ENCODE measurements at places on chromosomes 5 and 9.

- no peak for DNase-seq
These were observed 403.9 kb downstream of the CDH18 start for GRCh38 chr5:19584131-19584530.

GRCh38 chr5:175772747-175773533, 98.4 kb upstream of the CPLX2 start:
- no peak for DNase-seq

DNA sequence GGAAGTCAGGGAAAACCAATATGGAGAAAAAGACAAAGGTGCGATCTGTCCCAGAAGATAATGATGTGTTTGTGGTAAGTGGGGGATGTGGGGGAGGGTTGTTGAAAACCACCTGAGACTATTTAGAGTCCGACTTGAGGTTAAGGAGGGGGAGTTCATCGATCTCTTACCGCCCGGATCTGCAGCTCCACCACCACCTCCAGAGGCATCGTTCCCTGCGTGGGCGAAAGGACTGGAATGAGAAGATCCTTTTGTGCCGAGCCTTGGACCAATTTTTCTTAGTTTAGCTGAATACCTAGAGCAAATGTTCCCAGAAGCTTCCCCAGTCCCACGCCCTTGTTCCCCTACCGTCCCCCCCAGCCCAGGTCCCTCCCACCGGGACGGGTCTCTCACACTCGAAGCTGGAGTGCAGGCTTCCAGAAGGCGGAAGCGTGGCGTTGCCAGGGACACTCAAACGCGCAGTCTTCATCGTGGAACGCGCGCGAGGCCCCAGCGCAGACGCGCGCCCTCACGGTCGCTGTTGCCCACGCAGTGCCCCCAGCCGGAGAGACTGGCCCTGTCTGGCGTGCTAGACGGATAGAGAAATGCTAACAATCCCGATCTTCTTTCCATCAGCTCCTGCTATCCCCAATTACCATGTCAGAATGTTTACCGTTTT, at the start of gene SPATA6L:
Gene SPATA6L, minus strand, starts transcription at position 439 of the 658 bp plus-strand sequence. Its CDS starts 230 bp downstream, at position 209.
- peak; percentile 61 for DNase-seq

DNA sequence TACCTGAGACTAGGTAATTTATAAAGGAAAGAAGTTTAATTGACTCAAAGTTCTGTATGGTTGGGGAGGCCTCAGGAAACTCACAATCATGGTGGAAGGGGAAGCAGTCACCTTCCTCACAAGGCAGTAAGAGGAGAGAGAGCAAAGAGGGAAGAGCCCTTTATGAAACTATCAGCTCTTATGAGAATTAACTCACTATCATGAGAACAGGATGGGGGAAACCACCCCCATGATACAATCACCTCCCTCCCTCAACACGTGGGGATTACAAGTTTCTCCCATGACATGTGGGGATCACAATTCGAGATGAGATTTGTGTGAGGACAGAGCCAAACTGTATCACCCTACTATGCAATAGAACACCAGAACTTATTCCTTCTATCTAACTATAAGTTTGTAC, 27.9 kb downstream of the CD274 start:
- DNase-seq, result no peak

DNA sequence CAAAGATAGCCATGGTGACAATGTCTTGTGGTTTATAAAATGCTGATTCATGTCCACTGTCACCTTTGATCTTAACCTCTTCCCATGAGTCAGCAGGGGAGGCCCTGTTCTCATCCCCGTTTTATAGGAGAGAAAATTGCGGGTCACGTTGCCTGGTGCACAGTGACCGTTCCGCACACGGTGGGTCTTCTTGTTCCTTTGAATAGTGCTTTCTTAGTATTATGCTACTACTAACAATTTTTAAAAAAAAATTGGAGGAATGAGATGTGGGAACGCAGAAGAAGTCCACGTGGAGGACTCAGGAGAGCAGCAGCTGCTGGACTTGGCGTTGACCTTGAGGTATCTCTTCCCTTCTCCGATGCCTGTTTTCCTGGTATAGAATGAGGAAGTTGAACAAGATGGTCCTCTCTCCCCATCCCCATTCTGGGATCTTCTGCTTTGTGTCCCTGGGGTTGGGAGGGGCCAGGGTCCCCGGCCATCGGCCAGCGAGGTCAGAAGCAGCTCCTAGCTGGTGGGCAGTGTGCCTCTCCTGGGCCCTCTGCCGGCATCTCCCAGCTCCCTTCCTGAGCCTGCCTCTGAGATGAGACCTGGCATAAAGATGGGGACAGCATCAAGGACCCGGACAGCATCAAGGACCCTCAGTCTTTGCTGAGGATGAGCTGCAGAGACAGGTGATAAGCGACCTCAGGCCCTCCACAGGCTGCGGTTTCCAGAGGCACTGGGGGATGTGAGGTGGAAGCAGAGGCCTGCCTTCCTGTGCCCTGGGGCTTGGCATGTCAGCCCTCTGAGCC, 143.9 kb downstream of the C9orf50 start:
- DNase-seq, result no peak

DNA sequence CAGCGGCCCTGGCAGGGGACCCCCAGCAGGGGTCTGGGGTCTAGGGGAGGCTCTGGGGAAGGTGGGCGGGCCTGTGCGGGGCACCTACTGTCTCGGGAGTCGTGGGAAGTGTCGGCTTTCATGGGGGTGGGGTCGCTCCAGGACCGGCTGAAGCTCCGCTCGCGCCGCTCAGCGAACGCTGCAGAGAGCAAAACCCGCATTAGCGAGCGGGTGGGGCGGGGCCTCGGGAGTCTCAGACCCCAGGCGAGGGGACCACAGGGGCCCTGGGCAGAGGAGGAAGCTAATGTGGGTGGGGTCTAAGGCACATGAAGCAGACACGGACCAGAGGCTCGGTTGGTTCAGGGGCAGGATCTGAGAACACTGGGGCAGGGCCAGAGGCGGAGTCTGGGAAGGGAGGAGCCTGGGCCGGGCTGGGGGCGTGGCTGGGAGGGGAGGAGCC, 5.5 kb downstream of the NSMF start:
- peak; percentile 74 for DNase-seq

DNA sequence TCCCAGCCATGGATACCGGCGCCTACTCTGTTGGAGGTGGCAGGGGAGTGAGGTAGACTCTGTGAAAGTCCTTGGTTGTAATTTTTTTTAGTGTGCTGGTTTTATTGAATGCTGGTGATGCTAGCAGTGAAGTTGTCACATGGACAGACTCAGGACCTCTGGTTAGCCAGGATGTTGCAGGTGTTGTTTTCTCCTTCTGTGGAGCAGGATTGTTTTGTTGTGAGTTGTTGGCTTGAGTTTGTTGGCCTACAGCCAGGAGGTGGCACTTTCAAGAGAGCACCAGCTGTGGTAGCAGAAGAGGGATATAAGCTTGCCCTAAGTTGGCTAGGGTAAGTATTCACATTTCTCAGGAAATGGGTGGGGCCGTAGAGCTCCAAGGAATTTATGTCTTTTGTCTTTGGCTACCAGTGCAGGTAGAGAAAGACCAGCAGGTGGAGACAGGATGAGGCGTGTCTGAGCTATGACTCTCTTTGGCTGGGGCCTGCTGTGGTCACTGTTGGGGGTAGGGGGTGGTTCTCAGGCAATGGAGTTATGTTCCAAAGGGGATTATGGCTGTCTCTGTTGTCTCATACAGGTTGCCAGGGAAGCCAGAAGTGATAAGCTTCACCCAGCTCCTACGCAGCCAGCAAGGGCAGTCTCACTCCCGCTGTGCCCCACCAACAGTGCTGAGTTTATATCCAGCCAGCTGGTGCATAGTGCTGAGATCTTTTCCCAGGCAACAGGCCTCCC, 248.7 kb downstream of the TAF11L14 start:
- no peak for DNase-seq

- DNase-seq, result no peak
These were observed 10.9 kb downstream of the HK3 start for GRCh38 chr5:176888016-176888864.

- DNase-seq, result no peak
These were observed 22.2 kb downstream of the AK8 start for GRCh38 chr9:132855904-132856303.

DNA sequence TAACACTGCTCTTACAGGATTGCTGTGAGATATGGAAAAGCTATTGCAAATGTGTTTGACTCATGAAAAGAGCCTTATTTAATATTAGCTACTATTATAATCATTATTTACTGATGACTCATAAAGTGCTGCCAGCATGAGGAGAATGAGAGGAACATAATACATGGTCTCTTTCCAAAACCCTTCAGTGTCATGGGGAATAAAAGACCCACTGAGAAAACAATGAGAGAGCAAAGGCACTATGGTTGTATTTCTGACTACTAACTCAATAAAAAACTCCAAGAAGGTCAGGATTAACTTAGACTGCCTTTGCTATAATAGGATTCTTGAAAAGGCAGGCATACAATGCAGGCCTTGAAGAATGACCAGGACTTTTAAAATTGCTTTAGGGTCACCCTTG, 633.5 kb downstream of the DTWD2 start:
- no peak for DNase-seq

DNA sequence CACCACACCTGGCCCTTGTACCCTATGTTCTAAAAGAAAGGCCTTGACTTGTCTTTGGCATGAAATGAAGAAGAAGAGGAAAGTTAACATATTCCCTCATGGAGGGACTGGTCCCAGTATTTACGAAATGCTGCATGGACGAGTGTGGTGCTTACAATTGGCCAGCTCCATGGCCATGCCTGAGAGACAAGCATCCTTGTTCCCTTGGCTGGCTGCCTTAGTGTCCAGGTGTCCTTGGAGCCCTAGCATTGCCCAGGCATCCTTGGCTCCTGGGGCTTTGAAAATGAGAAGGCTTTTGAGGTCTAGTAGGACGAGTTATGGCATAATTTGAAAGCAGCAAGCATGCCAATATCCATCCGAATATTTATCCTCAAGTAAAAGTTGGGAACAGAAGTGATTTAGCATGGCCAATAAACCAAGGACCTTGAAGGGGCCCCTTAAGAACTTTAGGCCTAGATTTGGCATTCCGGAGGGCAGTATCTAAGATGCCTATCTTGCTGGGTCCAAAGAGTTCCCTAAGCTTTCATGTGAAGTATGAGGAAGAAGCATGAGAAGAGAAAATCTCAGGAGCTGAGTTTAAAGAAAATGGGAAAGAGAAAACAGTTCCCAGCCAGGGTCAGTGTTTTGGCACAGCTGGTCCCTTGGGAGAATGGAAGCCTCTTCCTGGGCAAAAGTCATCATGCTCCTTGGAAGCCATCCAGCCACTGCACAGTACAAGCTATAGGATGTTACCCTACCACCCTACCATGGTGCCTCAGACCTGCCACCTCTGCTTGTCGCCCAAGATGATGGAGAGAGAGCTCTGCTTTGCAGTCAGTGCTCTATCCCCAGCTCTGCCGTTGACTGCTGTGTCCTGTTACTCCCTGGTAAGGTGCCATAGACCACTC, 91.0 kb downstream of the AOPEP start:
- DNase-seq, result no peak

DNA sequence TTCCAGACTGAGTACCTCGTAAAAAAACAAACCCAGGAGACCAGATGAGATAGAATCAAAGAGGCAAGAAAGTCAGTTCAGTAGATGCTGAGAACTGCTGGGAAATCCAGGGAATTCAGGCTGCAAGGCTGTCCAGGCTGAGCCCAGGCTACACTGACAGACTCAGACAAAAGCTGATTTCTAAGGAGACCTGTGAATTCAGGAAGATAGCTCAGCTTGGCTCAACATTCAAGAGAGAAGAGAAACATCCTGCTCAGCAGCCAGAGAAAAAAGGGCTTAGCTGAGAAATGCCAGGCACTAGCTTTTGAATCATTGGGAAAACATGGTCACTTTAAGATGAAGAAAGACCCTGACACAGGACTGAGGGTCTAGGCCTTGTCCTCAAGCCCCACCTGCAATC, 118.2 kb upstream of the SLC44A1 start:
- no peak for DNase-seq

DNA sequence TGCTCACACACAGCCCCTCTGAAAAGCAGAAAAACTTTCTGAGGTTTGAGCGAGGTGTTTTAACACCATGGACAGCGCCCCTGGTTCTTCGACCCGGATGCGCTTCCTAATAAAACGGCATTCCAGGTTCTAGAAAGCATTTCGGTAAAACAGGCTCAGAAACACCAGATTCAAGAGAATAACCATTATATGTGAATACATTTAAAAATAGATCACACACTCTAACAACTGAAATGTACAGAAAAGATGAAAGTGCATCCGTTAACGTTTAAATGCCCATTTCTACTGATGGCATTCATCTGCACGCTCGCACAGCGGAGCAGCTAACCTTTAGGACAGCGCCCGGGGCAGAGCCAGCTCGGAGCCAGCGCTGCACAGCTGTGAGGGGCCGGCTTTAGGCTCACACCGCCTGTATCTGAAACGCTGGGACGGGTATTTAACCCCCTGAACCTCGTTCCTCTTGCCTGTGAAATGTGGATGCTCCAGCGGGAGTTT, 26.3 kb upstream of the TENT4A start:
- no peak for DNase-seq

- no peak for DNase-seq
These were observed 155.9 kb downstream of the FAM174A start for GRCh38 chr5:100691085-100691484.

GRCh38 chr5:74179701-74180100, 460.8 kb downstream of the ENC1 start:
- DNase-seq, result no peak

DNA sequence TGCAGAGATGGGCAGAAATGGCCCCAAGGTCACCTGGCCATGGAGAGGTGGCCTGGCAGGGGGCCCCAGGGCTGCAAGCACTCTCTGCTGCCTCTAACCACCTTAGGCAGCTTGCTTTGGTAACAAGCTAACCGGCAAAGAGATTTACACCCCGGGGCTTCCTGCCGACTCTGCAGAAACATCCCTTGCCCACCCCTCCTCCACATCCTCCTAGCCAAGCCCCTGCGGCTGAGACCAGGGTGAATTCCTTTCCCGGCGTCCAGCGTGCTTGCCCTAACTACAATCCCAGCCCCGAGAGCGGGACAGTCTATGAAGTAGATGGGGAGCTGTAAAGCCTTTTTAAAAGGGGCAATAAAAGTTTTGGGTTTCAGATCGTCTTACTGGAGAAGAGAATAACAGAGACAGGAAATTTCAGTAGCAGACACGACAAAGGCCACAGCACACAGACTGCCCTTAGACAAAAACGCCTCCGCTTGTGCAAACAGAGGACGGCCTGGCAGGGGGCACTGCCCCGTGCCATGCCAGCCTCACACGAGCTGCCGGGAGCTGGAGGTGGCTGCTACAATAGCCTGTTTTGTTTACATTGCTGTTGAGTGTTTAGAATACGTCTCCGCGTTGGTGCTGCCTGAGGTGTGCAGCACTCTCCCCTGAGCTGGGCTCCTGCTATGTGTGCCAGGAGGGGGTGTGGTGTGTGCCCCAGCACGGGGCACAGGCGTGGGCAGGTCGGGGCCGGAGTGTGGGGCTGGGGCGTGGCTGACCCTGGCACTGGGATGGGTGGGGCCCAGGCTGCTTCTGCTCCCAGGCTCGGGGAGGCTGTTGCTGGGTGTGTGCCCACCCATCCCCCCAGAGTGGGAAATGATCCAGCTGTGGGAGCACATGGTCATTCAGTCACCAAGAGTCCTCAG, 15.3 kb downstream of the MYMK start:
- DNase-seq, result peak; percentile 45

All from activated T-cell treated with anti-CD3 and anti-CD28 coated beads, Interleukin-2, amount 50 U/mL, for 24 hours (primary cell).